Endothelial cell (in vitro differentiated cells): ENCODE measurements at places on chromosomes 6 and 20.

DNA sequence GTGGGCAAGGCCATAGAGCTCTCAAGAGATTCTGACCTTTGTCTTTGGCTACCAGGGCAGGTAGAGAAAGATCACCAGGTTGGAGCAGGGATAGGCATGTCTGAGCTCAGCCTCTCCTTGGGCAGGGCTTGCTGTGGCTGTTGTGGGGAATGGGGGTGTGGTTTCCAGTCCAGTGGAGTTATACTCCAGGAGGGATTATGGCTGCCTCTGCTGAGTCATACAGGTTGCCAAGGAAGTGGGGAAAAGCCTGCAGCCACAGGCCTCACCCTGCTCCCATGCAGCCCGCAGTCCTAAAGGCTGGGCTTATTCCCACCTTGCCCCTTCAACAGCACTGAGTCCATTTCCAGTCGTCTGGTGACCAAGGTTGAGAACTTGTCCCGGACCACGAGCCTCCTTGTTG lies 21.9 kb downstream of the MEP1A start:
- DNase-seq: no peak

DNA sequence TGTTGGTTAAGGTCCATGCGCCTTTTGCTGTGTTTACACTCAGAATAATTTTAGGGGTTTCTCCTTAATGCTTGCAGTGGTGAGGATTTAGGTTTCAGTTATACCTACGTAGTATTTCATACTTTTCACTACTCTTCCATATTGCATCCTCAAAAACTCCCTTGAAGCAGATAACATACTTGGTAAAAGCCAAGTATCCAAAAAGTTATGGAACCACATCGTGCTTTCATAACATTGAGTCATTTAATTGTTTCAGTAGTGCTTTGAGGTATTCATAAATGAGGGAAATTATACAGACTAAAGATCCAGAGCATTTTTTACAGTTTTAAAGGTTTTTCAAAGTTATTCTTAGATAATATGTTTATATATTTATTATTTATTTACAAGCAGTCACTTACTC lies 4.0 kb upstream of the ATXN1 start:
- no peak for DNase-seq

GRCh38 chr20:561437-562231 lies 18.0 kb upstream of the CSNK2A1 start:
- peak; percentile 80 for DNase-seq

DNA sequence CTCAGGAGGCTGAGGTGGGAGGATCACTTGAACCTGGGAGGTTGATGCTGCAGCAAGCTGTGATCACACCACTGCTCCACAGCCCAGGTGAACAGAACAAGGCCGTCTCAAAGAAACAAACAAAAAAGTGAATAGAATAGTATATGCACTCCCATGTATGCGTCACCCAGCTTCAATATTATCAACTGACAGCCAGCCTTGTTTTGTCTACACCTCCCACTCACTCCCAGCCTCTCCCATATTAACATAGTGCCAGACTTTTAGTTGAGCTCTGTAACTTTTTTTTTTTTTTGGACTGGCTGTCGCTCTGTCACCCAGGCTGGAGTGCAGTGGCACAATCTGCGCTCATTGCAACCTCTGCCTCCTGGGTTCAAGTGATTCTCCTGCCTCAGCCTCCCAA lies 18.1 kb upstream of the ILRUN start:
- no peak for DNase-seq

GRCh38 chr6:11675601-11676000 lies 103.0 kb downstream of the ADTRP start:
- DNase-seq: no peak

GRCh38 chr6:144284783-144285547 lies at the start of gene UTRN:
UTRN (plus strand) TSS chr6:144285335; CDS start chr6:144291829, 6,494 bp downstream.
- DNase-seq: peak; percentile 80

GRCh38 chr20:35510951-35511735 lies 18.3 kb downstream of the C20orf173 start:
- no peak for DNase-seq

- DNase-seq: no peak
These were observed 210.8 kb downstream of the TBC1D7 start for GRCh38 chr6:13117570-13117969.

GRCh38 chr20:5168651-5169396 lies 42.0 kb downstream of the CDS2 start:
- peak; percentile 43 for DNase-seq

GRCh38 chr6:31972709-31973350 lies 892 bp upstream of the DXO start:
- DNase-seq: no peak

- no peak for DNase-seq
These were observed 15.7 kb downstream of the MANEA start for GRCh38 chr6:95593025-95593424.

DNA sequence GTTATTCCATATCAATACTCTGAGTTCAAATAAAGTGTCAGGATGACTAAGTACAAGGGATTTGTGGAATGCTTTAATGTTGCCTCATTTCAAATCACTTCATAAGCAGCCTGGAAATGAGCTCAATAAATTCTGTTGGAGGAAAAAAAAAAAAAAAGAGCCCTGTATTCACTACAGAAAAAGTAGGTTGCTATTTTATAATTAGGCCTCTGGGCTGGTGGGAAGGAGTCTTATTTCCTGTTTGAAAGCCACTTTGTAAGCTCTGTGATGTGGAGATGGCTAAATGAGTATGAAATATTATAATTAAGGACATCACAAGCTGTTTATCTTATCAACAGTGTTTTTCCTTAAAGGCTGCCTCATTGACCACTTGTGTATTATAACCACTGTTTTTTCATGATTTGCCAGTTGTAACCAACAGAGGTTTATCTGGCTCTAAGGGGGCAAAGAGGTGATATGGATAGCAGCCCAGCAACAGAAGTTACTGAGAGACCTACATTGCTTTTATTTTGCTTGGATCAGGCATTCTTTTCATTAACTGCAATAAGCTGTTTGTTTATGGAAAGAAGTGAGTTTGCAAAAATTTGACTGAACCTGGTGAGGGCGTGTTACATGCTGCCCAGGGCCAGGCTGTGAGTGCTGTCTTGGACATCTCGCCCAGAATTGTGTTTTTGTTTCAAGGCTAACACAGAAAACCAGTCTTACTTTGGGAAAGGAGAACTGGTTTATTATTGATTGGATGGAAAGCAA lies 563.3 kb upstream of the MAP3K7 start:
- no peak for DNase-seq

- DNase-seq: no peak
These were observed 28.3 kb upstream of the GGTLC1 start for GRCh38 chr20:24016607-24017457.

- no peak for DNase-seq
These were observed 41.3 kb downstream of the ADGRF1 start for GRCh38 chr6:47000842-47001241.

DNA sequence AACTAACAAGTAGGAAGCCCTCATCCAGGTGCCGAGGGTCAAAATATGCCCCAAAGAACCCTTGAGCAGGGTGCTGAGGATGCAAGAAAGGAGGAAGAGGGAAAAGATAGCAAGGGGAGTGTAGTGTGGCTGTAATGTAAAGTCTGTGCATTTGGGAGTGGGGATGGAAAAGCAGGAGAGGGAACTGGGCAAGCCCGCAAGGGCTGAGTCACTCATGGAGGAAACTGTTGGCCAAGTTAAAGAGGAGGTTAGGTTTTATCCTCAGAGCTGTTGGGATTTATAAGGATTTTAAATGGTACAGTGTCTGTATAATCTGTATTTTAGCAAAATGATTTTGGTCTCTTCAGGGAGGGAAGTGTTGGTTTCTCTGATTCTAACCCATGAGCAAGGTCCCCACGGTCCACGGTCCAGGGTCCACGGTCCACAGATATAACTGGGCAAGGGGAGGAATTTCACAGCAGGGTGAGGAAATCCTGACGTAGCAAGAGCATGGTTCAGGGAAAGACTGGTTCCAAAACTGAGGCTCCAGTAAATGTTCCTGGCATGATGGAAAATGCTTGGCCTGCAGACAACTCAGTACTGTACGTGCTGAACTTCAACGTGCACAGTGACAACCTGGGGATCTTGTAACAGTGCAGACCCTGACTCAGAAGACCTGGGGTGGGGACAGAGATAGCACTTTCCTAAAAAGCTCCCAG lies 759.8 kb downstream of the PTPRT start:
- DNase-seq: no peak

- no peak for DNase-seq
These were observed 30.0 kb downstream of the PPP1R3G start for GRCh38 chr6:5115168-5115567.

- no peak for DNase-seq
These were observed 167.5 kb downstream of the CD83 start for GRCh38 chr6:14284969-14285590.

DNA sequence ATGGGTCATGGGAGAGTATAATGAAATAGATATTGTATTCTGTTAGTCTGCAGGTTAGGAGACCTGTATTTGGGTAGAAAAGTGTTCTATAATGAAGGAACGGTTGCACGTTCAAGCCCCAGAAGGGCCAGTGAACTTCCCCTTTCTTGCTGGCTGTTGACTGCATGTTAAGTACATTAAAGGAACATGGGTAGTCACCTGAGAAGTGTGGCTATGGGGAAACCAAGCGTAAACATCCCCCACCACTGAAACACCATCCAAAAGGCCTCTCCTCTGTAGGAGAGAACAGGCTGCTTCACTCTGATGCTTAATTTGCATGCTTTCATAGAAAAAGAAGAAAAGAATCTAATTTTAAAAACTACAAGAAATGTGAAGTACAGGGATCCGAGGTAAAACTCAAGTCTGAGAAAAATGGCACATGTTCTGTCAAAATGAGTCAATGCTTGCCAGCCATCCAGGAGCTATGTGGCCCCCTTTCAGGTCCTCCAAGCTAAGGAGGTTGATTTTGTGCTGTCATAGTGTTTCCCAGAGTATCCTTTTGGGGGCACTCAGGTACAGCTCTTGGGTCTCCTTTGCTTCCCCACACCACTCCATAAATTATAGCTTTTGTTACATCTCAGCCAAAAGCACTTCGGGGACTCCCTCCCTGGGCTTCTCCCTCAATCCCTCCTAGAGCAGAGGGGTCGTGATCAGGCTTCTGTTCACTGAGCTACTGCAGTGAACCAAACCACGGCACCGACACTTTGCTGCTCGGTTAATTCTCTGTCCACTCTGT lies 283.7 kb upstream of the AGPAT4 start:
- no peak for DNase-seq

DNA sequence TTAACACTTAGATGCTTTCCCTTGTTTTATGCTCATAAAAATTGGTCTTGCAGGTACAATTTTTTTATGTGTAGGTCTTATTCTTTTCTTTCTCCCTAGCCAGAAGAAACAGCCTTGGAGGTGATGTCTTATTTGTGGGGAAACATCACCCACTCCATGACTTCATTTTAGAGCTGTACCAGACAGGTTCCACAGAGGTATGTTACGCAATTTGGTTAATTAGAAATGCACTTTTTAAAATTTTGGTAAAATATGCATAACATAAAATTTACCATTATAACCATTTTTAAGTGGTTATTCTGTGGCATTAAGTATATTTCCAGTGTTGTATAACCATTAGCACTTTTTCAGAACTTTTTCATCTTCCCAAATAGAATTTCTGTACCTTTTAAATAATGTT lies 41.3 kb downstream of the NKX2-4 start:
- DNase-seq: no peak

DNA sequence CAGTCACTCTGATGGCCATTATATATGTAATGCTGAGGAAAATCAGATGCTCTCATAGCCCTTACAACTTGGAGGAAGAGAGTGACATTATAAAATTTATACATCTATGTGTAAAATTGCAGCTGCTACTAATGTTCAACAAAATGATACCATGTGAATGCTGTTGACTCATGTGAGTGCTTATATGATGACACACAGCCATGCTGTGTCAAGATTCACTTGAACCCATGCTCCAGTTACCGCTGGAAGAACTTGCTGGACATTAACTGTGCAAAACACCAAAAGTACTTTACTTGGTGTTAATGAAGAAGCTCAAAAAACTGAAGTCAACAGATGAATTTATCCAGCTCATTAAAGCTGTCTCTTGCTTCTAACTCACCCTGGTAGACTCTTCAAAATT lies 318.9 kb upstream of the PLCB4 start:
- DNase-seq: no peak

DNA sequence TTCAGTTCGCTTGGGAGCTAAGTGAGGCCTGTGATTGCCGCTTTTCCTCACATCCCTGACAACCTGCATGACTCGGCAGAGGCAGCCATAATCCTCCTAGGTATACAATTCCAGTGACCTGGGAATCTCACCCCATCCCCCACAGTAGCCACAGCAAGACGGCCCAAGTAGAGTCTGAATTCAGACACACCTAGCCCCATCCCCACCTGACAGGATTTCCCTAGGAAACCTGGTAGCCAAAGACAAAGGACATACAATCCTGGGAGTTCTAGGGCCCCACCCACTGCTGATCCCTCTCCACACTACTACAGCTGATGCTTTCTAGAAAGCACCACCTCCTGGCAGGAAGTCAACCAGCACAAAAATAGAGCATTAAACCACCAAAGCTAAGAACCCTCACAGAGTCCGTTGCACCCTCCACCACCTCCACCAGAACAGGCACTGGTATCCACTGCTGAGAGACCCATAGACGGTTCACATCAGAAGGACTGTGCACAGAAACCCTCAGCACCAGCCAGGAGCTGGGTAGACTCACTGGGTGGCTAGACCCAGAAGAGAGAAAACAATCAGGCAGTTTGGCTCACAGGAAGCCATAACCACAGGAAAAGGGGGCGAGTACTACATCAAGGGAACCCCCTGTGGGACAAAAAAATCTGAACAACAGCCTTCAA lies 17.9 kb upstream of the RUNX2 start:
- peak; percentile 9 for DNase-seq

GRCh38 chr6:155181498-155181897 lies 82.3 kb upstream of the CLDN20 start:
- DNase-seq: no peak

- DNase-seq: no peak
These were observed 167.6 kb downstream of the LINC00237 start for GRCh38 chr20:20938599-20938998.

GRCh38 chr6:118316796-118317384 lies 231.2 kb upstream of the PLN start:
- DNase-seq: no peak

- no peak for DNase-seq
These were observed 73.1 kb downstream of the SNAP25 start for GRCh38 chr20:10291568-10292248.

GRCh38 chr20:37958856-37959520 lies 56.1 kb downstream of the VSTM2L start:
- no peak for DNase-seq

- no peak for DNase-seq
These were observed 99.3 kb downstream of the LRRC1 start for GRCh38 chr6:53894091-53894490.

GRCh38 chr6:85923013-85923430 lies 280.3 kb upstream of the SYNCRIP start:
- peak; percentile 52 for DNase-seq

DNA sequence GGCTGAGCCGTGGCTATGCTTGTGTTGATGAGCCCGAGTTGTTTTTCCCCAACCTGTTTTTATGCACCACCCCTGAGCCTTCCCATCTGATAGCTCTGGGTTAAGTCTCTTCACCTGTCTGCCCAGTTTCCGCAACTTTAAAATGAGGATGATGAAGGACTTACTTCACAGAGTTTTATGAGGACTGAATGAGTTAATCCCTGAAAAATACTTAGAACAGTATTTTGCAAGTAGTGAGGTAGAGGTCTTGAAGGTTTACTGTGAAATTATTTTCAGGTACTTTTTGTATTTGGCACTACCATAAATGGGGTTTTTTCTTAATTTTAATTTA lies 3.2 kb downstream of the MTG2 start:
- DNase-seq: no peak
